ENCODE measurements at places on chromosomes 4 and X. TPM values are rescaled to one million over a fixed set of nuclear protein-coding genes. Genes with fewer than 3 reads are reported as not detected.

GRCh38 chrX:31860686-31861085 is 788.8 kb upstream of the FTHL17 start:
- DNase-seq = no peak

DNA sequence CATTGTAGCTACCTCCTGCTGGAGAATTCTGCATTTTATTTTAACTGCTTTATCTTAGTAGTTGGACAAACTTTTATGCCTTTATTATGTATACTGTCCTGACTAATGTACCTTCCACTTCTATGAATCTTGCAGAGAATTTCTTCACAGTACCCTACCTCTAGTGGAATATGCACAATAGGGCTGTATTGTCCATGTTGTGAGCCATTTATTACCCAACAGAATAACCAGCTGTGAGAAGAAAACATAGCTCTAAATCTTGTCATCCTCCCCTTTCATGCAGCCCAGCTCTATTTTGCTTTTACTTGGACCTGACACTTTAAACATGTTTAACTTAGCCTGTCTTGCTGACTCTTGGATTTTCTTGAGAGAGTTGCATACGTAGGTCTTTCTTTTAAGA is 56.2 kb downstream of the MCUB start:
- no peak for DNase-seq

- no peak for DNase-seq
Observed at GRCh38 chr4:56195025-56195424, 192.3 kb downstream of the AASDH start.

DNA sequence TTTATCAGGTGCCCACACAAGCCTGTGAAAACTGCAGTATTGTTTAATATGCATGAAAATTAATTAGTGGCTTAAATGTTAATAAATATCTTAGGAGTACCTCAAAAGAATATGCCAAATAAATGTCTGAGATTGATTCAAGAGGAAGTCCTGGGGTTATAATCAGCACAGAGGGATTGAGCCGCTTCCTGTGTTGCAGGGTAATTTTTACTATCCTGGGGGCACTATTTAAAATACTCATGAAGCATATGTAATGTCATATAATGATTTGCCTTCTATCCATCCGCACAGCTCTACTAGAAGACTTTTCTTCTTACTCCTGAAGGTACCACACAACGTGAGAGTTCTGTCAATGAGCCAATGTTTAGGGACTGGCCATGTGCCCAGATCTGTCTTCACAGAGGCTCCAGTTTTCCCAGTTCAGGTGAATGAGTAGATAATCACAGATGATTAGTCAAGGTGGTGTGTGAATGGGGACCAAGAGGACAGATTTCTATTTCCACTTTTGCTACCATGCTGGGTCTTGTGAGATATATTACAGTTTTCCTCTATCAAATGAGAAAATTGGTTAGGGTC is 233.3 kb downstream of the USP46 start:
- DNase-seq = no peak

GRCh38 chr4:16205298-16206164 is 20.7 kb downstream of the TAPT1 start:
- no peak for DNase-seq

- DNase-seq = no peak
Observed at GRCh38 chrX:154727871-154728270, 23.0 kb downstream of the GAB3 start.

GRCh38 chrX:46549914-46550313 is 4.7 kb upstream of the ZNF674 start:
- DNase-seq = no peak

GRCh38 chrX:37662181-37662580 is 23.4 kb upstream of the XK start:
- no peak for DNase-seq

GRCh38 chr4:57875829-57876392 is 765.7 kb upstream of the IGFBP7 start:
- no peak for DNase-seq

The SMPX gene
- total RNA-seq = not detected

The ATP2B3 gene
- not detected for total RNA-seq

Data from liver (tissue), 10 donors.